ENCODE measurements at places on chromosomes 5 and 9.

DNA sequence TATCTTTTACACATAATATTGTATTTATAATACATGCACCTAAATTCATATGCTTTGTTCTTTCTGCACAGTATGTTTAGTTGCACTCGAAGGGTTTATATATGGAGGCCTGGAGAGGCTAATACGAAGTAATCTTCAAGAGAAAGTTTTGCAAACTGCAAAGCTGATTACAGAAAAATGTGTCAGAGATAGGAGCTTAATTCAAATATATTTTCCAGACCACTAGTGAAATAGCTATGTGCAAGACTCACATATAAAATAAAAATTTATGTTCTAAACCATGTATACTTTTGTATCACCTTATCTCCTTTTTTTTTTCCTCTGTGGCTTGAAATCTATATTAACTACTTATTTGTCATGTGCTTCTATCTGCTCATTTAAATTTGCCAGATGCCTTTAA is 313.8 kb downstream of the EFNA5 start:
- DNase-seq: no peak

- peak; percentile 0 for DNase-seq
These were observed 400.9 kb upstream of the SGCD start for GRCh38 chr5:155926031-155926430.

DNA sequence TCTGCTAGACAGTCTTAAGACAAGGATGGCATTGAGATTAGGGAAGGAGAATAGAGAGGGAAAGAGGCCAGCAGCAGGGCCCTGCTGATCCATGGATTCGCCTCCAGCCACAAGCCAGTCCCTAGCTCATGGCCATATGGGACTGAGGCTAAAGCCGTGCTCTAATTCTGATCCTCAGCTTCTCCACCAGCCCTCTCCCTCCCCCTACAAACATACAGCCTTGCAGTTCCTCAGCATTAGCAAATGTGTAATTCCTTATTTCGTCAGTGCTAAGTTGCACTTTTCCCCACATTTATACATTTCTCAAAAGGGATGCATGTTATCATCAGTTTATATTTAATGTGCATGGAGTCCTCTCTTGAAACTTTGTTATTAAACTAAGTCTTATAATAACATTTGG is 34.8 kb downstream of the ZNF462 start:
- no peak for DNase-seq

DNA sequence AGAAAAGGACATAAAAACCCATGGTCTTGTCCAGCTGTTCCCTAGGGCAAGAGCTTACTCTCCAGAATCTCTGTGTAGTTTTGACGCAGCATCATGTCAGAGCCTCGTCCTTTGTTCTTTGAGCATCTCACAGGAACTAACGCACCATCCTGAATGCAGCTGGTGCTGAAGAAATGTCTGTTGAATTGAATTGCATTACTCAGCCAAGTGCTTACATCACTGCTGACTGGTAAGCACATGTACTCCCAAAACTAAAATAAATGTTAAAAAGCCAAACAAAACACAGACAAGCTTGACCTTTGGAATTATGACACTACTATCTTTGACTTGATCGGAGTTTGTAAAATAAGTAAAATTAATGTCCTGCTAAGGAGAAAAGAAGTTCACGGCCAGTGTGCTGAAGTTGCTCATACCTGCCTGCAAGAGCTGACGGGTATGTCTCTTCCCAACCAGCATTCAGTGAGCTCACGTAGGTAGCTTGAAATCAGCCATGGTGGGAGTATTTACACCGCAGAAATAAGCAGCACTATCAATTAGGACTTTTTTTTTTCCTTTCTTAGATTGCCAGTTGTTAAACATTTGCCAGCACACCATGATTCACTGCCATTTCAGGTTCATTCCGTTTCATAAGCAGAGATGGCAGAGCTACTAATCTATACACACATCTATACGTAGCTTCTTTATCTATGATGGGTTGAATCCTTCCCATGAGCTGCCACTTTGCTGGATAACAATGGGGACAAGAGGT is 310.6 kb upstream of the MSX2 start:
- peak; percentile 55 for DNase-seq

GRCh38 chr5:105230516-105231157 is 1668.0 kb upstream of the NUDT12 start:
- no peak for DNase-seq

DNA sequence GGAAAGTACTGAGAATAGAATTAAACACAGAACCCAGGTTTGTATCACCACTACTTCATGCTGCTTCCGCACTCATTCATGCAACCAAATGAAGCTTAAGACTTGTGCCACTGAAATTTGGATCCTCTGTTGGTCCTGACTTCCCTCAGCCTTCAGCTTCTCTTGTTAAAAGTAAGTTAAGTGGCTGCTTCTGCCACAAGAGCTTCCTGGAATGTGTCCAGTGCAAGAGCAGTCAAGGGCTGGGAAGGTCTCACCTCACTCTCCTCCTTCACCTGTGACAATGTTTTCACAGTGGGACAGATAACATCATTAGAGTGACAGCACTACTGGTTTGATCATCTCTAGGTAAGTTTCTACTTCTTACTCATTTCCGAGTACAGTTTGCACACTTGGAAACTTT is 7.9 kb downstream of the SNCAIP start:
- DNase-seq: no peak

- DNase-seq: no peak
These were observed 5.3 kb upstream of the TBC1D9B start for GRCh38 chr5:179912951-179913350.

DNA sequence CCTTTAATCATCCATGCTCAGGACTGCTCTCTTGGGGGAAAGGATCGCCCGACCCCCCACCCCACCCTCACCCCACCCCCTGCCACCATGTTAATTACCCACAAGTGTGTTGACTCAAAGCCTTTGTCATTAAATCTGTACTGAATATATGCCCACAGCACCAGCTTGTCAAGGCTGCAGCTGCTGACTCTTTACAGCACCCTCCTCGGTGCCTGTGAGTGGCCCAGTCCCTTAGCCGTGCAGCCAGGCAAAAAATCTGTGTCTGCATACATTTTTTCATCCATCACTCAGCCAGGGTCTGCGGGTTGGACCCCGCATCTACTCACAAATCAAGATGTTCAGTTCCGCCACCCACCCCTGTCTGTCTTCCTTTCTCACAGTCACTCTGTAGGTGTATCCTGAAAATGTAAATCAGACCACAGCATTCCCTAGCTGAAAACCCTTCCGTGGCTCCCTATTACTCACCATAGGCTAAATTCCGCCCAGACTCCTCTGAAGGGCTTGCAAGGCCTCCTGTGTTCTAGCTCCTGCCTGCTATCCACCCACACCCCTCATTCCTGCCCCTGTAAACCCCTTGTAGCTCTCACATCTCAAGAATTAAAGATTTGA is 53.7 kb upstream of the KCNIP1 start:
- DNase-seq: no peak

DNA sequence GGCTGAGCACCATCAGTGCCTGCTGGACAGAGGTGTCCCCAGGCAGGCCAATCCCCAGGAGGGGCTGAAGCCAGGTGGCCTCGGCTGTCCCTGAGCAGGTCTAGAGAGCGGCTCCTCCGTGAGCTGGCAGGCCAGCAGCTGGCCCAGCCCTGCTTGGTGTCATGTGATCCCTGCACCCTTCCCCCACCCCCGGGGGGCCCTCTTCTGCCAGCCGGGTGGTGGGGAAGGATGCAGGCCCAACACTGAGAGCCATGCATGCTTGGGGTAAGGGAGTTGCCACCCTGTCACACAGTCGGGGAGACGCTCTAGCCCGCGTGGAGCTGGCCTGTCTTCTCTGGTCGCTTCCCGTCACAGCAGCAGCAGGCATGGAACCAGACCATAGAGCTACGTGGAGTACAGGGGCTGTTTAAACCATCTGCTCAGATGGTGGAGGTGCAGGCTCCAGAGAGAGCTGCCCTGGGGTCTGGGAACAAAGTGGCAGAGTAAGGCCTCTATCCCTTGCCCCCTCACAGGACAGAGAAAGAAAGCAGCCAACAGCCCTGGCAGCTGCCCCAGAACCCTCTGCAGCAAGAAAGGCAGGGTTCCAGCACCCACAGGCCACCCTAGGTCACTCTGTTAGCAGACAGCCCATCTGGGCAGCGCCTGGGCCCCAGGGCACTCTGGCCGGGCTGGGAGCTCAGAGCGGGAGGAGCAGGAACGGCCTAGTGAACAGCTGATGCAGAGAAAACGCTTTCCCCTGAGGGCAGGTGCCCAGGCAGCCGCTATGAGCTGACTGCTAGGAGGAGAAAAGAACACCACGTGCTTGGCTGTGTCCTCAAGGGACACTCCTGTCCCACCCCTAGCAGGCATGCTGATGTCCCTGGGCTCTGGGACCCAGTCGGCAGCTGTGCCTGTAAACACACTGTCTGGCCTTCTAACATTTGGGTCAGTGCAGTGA is 6.8 kb downstream of the RALGDS start:
- no peak for DNase-seq

- no peak for DNase-seq
These were observed 443.0 kb downstream of the PLK2 start for GRCh38 chr5:58016877-58017276.

- no peak for DNase-seq
These were observed 66.9 kb upstream of the TMEM215 start for GRCh38 chr9:32716425-32716824.

- DNase-seq: no peak
These were observed 138.4 kb downstream of the LHFPL2 start for GRCh38 chr5:78509884-78510769.

DNA sequence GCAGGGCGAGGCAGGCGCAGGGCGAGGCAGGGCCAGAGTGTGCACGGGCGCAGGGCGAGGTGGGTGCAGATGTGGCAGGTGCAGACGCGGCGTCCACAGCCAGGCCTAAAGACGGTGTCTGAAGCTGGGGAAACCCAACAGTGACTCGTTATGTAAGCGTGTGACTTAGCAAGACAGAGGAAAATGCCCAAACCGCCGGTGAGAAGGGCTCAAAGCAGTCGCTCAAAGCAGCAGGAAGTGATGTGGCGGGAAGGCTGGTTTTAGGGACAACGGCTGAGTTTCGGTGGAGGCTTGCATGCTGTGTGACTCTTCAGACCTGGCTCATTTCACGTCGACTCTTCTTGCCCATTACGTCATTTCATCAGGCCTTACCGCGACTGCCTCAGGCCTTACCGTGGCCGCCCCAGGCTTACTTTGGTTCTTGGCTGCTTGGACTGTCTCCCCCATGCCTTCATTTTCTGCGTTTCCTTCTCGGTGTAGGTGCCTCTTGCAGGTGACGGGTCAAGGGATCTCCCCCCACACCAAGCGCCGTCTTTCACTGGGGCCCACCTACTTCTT is 50.5 kb upstream of the EXOC3 start:
- no peak for DNase-seq

GRCh38 chr5:135341696-135342550 is 57.1 kb downstream of the MACROH2A1 start:
- no peak for DNase-seq

GRCh38 chr9:34988218-34989002 is 1.1 kb upstream of the DNAJB5 start:
- DNase-seq: no peak

DNA sequence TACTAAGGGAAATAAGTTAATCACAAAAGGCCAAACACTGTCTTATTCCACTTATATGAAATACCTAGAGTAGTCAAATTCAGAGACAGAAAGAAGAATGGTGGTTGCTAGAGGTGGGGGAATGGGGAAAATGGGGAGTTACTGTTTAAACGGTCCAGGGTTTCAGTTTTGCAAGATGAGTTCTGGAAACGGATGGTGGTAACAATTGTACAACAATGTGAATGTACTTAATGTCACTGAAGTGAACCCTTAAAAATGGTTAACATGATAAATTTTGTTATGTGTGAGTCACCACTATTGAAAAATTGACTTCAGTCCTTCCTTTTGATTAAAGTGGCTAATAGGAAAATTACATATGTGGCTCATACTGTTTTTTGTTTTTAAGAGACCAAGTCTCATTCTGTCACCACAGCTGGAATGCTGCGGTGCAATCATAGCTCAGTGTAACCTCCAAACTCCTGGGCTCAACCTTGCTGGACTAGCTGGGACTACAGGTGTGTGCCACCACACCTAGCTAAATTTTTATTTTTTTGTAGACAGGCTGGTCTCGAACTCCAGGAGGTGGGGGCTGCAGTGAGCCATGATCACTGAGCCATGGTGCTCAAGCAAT is 8.7 kb downstream of the UBQLN1 start:
- DNase-seq: no peak

DNA sequence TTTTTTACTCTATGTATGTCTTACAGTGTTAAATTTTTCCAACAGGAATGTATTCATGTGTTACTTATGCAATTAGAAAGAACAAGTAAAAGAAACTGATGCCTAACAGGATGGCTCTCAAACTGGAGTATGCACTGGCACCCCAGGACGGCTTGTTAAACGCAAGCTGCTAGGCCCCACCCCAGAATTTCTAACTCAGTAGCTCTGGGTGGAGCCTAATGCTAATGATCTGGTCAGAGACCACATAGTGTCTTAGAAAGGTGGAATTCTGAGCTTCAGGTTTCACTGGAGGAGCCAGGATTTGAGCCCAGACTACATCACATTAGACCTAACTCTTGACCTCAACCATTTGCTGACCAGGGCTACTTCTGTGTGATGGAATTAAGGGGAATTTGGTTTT is 34.4 kb downstream of the SHC3 start:
- no peak for DNase-seq

DNA sequence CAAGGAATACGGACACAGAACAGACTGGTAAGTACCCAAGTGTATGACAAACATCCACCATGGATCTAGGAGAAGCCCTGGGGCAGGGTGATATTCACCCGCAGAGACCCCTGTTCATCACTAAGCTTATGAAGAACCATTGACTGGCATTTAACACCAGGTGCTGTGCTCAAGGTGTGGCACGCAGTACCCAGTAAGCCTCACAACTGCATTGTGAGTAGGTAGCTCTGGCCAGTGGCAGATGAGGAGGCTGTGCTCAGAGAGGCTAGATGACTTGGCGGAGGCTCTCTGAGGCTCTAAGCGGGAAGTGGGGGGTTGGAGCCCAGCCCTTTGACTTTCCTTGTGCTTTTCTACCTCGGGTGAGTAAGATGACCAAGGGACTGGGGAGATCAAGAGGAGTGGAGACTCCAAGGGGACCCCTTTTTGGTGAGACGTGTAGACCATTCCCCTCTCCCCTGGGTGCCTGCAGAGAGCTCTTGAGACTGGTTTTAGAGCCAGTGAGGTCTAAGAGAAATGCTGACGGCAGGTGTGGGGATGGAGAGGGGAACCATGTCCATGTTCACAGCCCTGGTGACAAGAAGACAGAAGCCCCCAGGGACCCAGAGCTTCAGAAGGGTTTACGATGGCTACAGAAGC is 70.8 kb downstream of the IL6ST start:
- no peak for DNase-seq

DNA sequence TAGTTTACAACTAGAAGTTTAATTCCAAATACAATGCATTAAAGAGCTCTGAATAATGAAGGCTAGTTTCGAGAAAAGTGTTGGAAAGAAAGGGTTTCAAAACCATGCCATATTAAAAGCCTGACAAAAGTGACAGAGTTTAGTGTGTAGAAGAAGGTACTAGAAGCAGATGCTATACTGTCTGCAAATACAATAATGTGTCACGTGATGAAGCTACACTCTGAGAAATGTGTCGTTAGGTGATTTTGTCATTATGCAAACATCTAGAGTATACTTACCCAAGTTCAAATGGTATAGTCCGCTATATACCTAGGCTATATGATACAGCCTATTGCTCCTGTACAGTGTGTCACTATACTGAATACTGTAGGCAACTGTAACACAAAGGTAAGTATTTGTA is 494.1 kb downstream of the TLE1 start:
- DNase-seq: no peak

Measured in AG04450 (cell line).